ENCODE measurements at places on chromosomes 11 and 22.

- no peaks in the 10 kb centered on the region for H3K27me3 ChIP-seq
- no peak overlapping the region for H3K27ac ChIP-seq
- no peaks in the 10 kb centered on the region for H3K4me1 ChIP-seq
- H3K4me3 ChIP-seq = no peak overlapping the region
Observed at GRCh38 chr11:121341609-121342008, 49.0 kb downstream of the SC5D start.

DNA sequence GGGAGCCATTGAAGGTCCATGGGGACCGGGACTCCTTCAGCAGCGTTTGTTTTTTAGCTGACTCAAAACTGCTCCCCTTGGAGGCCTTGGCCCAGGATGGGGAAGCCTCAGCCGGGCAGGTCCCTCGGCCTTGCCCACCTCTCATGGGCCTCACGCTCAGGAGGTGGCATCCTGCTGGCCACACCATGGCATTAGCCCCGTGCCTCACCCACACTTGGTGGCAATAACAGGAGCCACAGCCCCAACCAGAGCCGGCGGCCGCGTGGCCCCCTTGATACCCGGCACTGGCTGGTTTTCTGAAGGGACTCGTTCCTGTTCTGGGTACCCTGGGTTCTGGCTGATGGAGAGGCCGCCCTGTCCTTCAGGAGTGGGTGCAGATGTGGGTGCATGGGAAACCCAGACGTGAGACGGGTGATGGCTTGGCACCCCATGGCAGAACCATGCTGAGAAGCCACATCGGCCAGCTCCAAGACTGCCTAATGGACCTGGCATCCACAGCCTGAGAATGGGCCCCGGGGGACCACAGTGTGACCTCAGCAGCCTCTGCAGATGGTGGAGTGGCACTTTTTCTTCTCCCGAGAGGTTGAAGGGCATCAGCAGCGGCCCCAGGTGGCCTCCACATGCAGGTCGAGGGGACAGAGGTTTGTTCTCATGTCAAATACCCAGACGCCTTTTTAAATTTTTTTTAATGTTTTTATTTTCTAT lies 49.8 kb upstream of the PPARA start:
- peaks cover 12% of the 10 kb centered on the region for H3K4me1 ChIP-seq
- H3K4me3 ChIP-seq = no peak overlapping the region
- H3K27ac ChIP-seq = no peak overlapping the region
- peaks cover 32% of the 10 kb centered on the region for H3K36me3 ChIP-seq
- no peak for DNase-seq

DNA sequence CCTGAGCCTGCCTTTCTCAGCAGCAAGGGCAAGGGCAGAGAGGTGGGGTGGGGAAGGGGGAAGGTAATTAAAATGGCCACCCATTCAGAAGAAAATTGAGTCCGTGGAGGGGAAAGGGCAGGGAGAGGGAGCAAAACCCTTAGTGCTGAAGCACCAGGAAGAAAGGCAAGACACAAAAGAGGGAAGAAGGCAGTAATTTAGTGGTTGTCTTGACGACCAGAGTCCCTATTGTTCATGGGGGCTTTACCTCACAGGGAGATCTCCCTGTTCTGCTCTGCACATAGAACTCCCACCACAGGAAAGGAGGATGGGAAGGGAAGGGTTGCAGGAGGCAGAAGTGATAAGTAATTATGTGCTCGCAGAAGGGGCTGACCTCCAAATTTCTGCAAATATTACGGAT lies 23.4 kb downstream of the SNX19 start:
- H3K27ac ChIP-seq = no peak overlapping the region
- no peaks in the 10 kb centered on the region for H3K27me3 ChIP-seq
- peaks cover 56% of the 10 kb centered on the region for H3K36me3 ChIP-seq
- no peak for DNase-seq

GRCh38 chr11:95831198-95831883 lies 41.0 kb downstream of the CEP57 start:
- no peak overlapping the region for H3K27ac ChIP-seq
- H3K4me1 ChIP-seq = no peaks in the 10 kb centered on the region
- H3K36me3 ChIP-seq = peaks cover 44% of the 10 kb centered on the region

GRCh38 chr11:17300372-17300771 lies 23.8 kb downstream of the NUCB2 start:
- no peaks in the 10 kb centered on the region for H3K27me3 ChIP-seq
- H3K4me3 ChIP-seq = no peak overlapping the region
- DNase-seq = no peak
- H3K4me1 ChIP-seq = no peaks in the 10 kb centered on the region
- H3K27ac ChIP-seq = no peak overlapping the region

DNA sequence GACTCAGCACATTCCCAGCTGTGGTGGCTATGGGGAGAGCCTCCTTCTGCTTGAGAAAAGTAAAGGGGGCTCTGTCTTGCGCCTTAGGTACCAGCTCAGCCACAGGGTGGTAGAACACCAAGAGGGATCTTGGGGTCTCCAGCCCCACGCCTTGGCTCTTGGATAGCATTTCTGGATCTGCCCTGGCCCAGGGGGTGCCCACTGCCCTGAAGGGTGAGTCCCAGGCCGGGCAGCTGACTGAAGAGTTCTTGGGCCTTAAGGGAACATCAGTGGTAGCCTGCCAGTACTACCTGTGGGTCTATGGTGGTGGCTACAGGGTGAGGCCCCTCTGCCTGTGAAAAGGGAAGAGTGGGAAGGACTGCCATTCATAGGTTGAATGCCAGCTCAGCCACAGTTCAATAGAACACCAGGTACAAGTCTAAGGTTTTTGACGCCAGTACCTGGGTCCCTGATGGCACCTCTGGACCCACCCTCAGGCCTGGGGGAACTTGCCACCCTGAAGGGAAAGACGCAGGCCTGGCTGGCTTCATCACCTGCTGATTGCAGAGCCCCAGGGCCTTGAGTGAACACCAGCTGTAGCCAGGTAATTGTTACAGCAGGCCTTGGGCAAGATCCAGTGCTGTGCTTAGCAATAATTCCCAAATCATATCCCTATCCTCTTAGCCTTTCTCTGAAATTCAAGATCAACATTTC lies 3.9 kb downstream of the CWF19L2 start:
- no peak overlapping the region for H3K4me3 ChIP-seq
- H3K27ac ChIP-seq = no peak overlapping the region
- DNase-seq = no peak
- no peaks in the 10 kb centered on the region for H3K27me3 ChIP-seq

DNA sequence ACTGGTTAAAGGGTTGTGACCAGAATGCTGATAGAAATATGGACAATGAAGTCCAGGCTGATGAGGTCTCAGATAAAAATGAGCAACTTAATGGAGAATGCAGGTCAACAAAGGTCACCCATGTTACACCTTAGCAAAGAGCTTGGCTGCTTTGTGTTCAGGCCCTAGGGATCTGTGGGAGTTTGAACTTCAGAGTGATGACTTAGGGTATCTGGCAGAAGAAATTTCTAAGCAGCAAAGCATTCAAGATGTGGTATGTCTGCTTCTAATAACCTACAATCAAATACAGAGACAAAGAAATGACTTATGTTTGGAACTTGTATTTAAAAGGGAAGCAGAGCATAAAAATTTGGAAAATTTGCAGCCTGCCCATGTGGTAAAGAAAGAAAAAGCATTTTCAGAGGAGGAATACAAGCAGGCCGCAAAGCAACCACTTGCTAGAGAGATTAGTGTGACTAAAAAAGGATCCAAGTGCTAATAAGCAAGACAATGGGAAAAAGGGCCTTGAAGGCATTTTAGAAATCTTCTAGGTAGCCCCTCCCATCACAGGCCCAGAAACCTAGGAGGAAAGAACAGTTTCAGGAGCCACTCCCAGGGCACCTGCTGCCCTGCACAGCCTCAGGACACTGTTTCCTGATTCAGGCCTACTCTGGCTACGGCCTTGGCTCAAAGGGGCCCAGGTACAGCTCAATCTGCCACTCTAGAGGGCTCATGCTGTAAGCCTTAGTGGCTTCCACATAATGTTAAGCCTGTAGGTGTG lies 41.3 kb downstream of the TNKS1BP1 start:
- H3K4me1 ChIP-seq = peaks cover 17% of the 10 kb centered on the region
- H3K27me3 ChIP-seq = no peaks in the 10 kb centered on the region
- DNase-seq = no peak
- H3K4me3 ChIP-seq = no peak overlapping the region

DNA sequence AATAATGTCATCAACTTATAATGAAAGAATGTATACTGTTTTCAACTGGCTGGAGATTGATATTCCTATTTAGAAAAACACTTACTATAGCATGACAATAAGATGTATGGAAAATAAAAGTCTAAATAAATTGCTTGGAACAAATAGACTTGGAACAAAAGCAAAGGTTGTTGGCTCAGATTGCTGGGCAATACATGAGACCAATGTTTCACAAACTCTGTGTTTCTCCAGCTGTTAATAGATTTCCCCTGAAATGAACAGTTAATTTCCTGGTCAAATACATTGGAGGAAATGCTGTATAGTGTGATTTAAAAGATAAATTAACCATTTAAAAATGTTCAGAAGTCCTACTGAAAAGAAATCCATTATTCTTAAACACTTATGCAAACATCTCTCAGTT lies 40.1 kb upstream of the CTSC start:
- H3K4me3 ChIP-seq = no peak overlapping the region
- no peaks in the 10 kb centered on the region for H3K4me1 ChIP-seq
- no peaks in the 10 kb centered on the region for H3K36me3 ChIP-seq
- H3K27ac ChIP-seq = no peak overlapping the region
- H3K27me3 ChIP-seq = no peaks in the 10 kb centered on the region
- DNase-seq = no peak

- no peaks in the 10 kb centered on the region for H3K36me3 ChIP-seq
- no peaks in the 10 kb centered on the region for H3K27me3 ChIP-seq
- peaks cover 4% of the 10 kb centered on the region for H3K4me1 ChIP-seq
- DNase-seq = no peak
- H3K4me3 ChIP-seq = no peak overlapping the region
Observed at GRCh38 chr11:106288822-106289387, 211.4 kb downstream of the AASDHPPT start.

GRCh38 chr11:68942095-68942620 lies 38.5 kb downstream of the IGHMBP2 start:
- DNase-seq = no peak
- peak overlapping the region; percentile 40 for H3K27ac ChIP-seq
- H3K36me3 ChIP-seq = peaks cover 40% of the 10 kb centered on the region
- H3K4me3 ChIP-seq = no peak overlapping the region
- no peaks in the 10 kb centered on the region for H3K27me3 ChIP-seq

DNA sequence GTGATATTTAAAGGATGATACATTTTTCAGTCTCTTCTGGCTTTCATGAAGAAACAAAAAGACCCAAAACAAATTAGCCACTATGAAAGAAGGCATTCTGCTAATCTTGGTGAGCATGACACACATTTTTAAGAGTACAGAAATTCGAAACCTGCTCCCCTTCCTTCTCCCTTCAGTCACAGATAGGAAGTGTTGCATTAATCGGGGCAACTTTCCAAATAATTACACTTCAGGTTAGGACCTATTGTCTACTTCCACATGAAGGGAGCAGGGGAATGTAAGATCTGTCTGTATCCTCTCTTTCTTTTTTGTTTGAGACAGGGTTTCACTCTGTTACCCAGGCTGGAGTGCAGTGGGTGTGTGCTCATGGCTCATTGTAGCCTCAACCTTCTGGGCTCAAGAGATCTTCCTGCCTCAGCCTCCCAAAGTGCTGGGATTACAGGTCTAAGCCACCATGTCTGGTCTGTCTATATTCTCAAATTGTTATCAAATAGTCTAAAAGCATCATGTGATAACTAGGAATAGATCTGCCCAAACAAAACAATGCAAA lies 45.8 kb downstream of the NCAM1 start:
- H3K4me3 ChIP-seq = no peak overlapping the region
- no peaks in the 10 kb centered on the region for H3K36me3 ChIP-seq
- no peaks in the 10 kb centered on the region for H3K27me3 ChIP-seq
- no peak for DNase-seq
- no peaks in the 10 kb centered on the region for H3K4me1 ChIP-seq

DNA sequence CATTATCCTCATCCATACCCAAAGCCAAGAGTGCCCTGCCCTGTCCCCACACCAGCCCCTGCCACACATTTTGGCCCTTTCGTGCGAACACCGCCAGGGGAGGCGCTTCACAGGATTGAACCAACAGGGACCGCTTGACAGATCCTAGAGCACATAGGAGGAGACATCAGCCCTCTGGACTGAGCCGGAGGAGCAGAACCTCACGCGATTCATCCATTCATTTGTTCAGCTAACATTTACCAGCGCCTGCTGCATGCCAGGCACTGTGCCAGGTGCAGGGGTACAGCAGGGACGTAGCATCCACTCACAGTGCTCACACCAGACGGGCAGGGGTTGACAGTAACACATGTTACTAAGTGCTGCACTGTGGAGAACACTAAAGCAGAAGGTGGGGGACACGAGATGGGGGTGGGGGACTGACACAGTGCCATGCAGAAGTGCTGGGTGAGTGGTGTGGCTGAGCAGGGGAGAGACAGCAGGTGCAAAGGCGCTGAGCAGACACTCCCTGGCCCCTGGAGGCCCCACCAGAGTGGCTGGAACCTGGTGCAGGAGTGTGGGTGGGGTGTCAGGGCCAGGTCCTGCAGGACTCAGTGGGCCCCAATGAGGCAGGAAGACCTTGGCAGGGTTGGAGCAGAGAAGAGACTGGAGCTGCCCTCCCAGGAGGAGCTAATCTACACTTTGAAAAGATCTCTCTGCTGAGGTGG lies 3.4 kb downstream of the GNAZ start:
- no peak overlapping the region for H3K4me3 ChIP-seq
- peaks cover 15% of the 10 kb centered on the region for H3K4me1 ChIP-seq
- H3K27me3 ChIP-seq = peaks cover 37% of the 10 kb centered on the region
- H3K36me3 ChIP-seq = no peaks in the 10 kb centered on the region

DNA sequence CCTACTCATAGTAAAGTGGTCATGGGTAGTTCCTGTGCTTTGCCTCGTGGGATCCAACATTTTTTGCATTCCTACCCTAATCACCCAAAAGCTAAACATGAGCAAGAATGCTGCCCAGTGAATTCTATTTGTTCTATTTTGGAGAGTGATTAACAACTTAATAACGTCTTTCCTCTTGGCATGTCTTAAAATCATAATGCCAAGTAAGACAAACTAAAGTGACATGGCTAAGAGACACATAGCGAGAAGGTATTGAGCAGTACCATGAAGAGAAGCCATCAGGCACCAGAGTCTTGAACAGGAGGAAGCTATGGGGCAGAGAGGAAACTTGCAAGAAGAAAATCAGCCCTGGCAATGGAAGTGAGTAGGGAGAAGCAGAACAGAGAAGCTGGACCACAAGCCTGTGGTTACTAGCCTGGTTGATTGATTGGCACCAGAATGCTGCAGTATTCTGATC lies 32.0 kb downstream of the EXPH5 start:
- no peaks in the 10 kb centered on the region for H3K27me3 ChIP-seq
- H3K27ac ChIP-seq = no peak overlapping the region
- no peak overlapping the region for H3K4me3 ChIP-seq

DNA sequence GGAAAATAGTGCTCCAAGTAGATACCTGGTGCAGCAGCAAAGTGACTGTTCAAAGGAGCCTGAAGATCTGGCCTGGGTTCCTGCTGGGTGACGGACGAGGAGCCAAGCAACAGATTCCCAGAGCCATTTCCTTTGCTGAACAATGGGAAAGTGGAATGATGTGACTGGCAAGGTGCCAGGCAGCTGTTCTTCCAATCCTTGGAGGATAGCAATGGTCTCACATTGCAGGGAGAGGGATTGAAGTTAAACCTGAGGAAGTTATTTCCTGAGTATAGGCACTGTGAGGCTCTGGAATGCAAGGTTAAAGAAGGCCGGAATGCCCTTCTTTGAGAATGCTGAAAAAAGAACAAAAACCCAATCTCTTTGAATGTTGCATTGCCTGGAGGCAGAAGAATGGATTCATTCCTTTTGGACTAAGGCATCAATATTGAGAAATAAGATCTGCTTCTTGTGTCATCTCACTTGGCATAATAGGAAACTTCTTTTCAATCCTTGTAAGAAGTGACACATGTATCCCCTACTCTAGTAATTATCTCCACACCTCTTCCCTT lies 223.8 kb downstream of the BLID start:
- DNase-seq = no peak
- H3K36me3 ChIP-seq = no peaks in the 10 kb centered on the region
- no peak overlapping the region for H3K4me3 ChIP-seq
- no peak overlapping the region for H3K27ac ChIP-seq
- no peaks in the 10 kb centered on the region for H3K27me3 ChIP-seq

Measured in large intestine (tissue), 12 donors.